Keratinocyte (primary cell): ENCODE measurements at places on chromosomes 7 and 10.

GRCh38 chr10:132710036-132710686, 75.8 kb downstream of the NKX6-2 start:
- DNase-seq = no peak

DNA sequence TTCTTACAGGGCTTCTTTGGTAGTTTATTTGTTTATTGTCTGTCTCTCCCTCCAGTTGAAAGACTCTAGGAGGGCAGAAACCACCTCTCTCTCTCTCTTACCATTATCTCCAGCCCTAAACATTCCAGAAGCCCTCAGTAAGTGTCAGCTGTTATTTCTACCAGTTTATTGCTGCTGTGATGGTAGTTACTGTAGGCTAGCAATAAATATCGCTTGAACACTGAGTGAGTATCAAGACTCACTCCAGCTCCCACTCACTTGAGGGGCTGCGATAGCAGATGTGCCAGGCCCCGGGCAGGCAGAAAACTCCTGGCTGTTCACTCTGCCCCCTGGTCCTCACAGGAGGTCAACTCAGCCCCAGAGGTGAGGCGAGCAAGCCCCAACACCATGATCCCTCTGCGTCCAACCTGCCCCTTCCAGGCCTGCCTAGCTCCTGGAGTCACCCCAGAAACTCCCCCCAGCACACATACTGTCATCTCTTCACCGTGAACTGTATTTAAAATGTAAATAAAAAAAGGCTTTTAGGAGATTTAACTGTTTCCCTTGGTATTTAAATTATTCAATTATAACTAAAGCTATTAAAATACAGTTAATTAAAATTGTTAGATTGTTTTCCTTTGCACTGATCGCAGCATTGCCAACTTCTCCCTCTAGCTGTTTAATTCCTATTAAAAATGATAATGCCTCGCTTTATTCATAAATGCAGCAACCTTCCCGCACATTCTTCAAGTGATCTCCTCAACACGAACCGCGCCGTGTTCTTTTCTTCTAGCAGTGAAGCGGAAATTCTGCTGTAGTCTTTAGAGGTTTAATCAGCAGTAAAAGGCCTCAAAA, 321.1 kb upstream of the ZMIZ1 start:
- no peak for DNase-seq

GRCh38 chr7:80140388-80140787, 5.8 kb downstream of the GNAI1 start:
- DNase-seq = peak; percentile 71

DNA sequence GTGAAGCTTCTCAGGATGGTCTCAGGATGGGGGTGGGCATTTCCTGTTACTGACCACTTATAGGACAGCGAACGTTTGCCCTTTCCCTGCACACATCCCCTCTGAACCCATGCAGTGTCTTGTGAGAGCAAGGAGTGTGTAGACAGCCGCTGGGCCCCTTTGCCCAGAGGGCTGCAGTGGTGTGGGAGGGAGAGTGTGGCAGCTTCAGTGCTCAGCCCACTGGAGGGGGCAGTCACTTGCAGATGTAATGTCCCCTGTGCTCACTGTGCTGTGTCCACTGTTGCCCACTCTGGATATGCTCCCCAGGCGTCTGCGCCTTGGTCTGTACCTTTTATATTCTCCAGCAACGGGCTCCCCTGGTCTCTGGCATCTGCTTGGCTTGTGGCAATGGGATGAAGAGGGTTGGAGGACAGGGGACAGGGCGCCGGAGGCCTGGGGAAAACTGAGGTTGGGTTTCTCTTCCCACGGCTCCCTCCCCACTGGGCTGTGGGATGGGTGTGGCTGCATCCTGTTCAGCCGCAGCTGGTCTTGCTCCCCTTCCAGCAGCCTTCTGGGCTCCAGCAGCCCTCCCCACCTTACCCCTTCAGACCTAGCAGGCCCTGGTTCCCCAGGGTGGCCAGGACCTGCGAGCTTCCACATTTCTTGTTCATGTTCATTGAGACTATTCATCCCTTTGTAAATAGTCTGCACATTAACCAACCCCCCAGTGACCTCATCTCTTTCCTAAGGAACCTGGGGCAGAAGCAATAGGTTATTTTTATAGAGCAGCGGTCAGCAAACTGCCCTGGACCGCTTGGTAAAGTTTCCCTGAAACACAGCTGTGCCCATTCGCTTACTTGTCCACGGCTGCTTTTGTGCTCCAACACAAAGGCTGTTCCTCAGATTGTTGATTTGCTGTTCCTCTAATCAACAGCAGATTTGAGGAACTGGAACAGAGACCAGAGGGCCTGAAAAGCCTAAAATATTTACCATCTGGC, 6.1 kb downstream of the ZNF789 start:
- no peak for DNase-seq

- DNase-seq = peak; percentile 96
Measured at GRCh38 chr10:97718659-97719142, 5.2 kb downstream of the MARVELD1 start.
